ENCODE measurements at places on chromosomes 1 and 21. TPM values are rescaled to one million over a fixed set of nuclear protein-coding genes. Genes with fewer than 3 reads are reported as not detected.

OLFML2B gene
- 2.4 TPM for total RNA-seq

ADCY10 gene
- 0.47 TPM for total RNA-seq

CCDC181 gene
- 0.47 TPM for total RNA-seq

PPFIA4 gene
- 21.3 TPM for total RNA-seq
